ENCODE measurements at places on chromosomes 12 and 14.

DNA sequence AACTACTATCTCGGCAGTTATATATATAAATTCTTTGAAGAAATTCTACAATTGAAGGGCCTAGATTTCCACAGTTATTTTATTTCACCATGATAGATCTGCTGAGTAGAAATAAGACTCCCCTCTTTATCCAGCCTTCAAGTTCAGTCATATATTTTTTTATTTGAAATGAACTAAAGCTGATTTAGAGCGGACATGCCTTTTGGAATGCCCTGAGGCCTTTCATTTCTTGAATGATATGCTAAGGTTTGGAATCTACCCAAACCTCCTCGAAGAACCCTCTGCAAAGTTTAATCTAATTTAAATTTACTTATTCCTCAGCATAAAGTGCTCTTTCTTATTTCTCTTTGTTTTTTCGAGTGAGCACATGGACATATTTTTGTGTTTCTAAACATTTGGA is 15.1 kb downstream of the SIX1 start:
- DNase-seq: no peak

DNA sequence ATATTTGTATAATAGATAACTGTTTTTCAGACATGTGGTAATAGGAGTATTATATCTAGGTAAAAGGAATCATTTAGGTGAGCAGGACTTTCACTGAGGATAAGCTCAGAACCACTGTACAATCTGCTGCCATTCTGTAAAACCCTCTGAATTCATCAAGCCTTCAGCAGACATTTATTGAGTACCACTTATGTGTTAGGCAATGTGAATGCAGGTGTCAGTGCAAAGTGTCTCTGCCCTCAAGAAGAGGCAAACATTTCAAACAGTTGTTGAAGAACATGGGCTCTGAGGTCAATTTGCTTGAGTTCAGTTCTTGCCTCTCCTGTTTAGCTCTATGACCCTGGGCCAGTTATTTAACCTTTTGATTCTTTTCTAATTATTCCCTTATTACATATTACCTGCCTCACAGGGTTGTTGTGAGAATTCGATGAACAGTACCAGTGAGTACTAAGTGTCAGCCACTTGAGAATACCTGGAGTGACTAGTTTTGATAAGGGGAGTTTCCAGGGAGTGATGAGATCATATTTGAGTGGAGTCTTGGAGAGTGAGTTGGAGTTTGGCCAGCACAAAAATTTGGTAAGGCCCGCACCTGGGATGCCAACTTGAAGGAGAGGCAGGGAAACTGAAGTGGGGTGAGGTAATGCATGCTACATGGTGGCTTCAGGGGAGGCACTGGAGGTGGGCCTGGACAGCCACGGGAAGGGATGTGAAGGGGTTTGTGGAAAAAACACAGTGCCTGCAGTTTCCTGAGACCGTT is 33.7 kb downstream of the RASSF8 start:
- no peak for DNase-seq

- DNase-seq: peak; percentile 51
These were observed at the start of gene NXPH4 for GRCh38 chr12:57216014-57216911. Gene NXPH4 (plus strand): TSS chr12:57216794. CDS start chr12:57216970, 176 bp downstream.

DNA sequence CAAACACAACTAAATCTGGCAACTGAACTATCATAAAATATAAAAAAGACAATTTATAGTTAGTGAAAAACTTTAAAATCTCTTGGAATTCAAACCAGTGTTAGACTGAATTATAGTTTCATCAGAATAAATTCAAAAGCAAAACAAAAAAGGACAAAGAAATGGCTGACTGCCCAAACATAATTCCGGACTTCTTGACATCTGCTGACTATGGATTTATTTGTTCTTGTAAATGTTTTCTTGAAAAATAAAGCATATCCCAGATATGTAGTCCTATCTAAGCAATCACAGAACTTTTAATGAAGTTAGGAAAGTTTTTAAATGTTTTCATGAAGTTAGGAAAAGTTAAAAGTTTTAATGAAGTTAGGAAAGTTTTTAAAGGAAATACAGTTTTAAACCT is 45.8 kb upstream of the CNTN1 start:
- DNase-seq: no peak

DNA sequence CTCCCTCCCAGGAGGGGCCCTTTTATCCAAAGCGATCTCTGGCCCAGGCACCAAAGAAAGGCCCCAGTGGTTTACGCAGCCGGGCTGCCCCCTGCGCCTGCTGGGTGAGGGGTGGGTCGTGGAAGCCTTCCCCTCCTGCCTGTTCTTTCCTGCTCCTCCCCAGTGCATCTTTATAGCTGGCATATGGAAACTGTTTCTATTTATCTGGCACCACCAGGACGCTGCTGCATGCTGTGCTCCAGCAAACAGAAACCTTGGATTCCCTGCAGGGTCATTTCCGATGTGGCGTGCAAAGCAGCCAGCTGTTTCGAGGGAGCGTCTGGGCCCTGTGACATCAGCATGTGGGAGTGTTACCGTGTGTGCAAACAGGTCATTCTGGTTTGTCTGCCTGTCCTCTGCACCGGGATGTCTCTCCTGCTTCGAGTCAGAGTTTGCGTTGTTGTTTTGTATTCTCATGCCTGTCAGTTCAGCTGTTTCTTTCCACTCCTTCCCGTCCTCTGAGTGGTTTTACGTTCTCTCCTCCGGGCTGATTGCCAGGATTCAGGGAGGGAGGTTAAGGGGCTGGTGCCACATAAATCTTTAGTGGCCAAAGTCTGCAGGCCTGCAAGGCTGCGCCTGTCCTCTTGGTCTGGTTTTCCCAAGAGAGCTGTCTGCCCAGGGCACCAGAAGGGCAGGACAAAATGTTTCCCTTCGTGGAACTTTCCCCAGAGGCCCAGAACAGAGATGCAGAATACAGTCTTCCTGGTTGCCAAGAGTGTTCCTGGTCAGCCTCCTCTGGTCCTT is 24.6 kb downstream of the TPCN1 start:
- DNase-seq: no peak

DNA sequence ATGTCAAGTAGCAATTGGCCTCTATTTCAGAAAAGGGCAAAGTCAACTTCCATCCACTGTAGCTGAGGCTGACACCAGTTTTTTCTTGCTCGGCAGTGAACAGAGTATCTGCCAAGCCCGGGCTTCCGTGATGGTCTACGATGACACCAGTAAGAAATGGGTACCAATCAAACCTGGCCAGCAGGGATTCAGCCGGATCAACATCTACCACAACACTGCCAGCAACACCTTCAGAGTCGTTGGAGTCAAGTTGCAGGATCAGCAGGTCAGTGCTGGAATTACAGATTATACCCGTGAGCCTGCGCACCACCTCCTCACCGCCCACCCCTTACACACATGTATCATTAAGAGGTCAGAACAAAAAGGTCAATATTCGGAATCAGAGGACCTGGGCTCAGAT is 19.4 kb downstream of the EVL start:
- DNase-seq: no peak

- DNase-seq: no peak
These were observed 183.2 kb downstream of the EPS8 start for GRCh38 chr12:15605881-15606590.

GRCh38 chr12:50981319-50982239 is 29.2 kb downstream of the HIGD1C start:
- DNase-seq: no peak

DNA sequence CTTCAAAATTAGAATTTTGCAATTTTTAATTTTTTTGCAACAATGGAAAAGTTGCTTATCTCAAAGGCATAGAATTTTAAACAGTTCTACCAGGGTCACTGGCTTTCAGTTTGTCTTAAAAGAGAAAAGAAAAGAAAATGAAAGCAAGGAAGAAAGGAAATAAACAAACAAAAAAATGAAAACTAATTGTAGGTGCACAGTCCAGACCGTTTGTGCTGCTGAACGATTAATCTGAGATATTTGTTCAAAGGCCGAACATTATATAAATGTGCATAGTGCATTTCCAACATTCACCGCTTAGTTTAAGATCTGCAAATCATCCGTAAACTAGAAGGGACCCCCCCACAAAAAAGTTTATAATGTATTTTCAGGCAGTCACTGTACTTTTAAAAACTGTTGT is 5.5 kb upstream of the OTX2 start:
- no peak for DNase-seq

GRCh38 chr12:69459477-69459876 is 10.7 kb upstream of the FRS2 start:
- no peak for DNase-seq

DNA sequence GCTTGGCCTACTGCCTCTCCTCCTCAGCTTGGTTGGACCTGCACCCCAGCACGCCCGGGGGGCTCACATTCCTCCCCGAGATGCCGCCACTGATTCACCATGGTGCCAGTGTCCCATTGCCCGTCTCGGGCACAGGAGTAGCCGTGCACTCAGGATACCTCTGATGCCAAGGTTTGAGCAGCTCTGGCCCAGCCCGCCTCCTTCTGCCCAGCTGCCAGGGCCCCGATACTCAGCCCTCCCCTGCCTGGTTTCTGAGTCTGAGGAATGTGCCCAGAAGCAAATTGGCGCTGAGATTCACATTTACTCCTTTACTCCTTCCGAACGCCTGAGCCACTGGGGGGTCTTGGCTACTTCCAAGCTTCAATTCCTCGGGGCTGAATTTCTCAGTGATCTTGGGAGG is 63.5 kb downstream of the NINJ2 start:
- no peak for DNase-seq
